Naive thymus-derived CD8-positive, alpha-beta T cell (primary cell): ENCODE measurements at places on chromosomes 6 and 20.

GRCh38 chr20:40702504-40702903 is 13.5 kb upstream of the MAFB start:
- DNase-seq = no peak

GRCh38 chr20:49905415-49906091 is 9.8 kb downstream of the SPATA2 start:
- DNase-seq = no peak

DNA sequence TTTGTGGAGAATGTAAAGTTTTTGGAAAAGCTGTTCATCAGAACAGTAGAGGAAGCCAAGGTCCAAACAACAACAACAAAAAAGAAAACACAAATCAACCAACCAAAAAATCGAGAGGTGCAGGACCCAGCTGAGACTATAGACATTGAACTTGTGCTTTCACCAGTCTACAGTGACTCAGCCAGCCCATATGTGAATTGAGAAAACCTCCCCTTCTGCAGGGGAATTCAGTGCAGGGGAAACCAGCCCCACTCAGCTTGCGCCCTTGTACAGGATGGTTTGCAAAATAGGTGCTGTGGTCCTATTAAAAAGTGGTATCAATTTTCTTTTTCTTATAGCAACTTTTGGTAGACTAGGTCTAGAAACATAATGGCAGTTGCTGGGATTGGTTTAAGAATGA is 21.3 kb downstream of the MLIP start:
- no peak for DNase-seq

DNA sequence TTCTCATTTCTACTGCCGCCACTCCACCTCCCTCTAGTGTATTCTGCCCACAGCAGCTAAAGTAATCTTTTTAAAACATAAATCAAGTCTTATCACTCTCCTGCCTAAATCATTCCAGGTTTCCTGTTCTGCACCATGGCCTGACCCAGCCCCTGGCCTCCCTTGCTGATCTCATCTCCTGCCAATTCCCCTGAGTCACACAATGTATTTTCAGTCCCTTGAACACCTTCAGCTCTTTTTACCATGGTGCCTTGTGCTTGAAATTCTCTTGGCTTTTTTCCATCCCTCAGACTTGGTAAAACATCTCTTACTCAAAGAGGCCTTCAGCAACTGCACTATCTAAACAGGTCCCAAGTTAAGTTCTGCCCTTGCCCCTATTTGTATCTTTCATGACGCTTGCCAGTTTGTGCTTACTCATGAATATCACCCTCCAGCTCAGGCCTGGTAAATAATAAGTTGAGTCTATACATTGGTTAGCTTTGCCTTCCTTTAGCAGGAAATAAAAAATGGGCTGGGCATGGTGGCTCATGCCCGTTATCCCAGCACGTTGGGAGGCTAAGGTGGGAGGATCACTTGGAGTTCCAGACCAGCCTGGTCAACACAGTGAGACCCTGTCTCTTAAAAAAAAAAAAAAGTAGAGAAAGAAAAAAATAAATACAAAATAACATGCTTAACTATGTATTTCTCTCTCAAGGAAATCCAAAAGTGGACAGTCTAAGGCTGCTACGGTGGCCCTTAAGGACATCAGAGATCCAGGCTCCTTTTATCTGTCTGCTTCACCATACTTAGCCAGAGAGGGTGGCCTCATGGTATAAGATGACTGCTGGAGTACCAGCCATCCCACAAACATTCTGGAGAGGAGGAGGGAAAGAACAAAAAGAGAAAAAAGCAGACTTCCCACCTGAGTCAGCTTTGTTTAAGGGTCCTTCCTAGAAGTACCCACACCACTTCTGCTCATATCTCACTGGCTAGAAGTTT is 62.2 kb downstream of the ARFGEF2 start:
- DNase-seq = no peak

DNA sequence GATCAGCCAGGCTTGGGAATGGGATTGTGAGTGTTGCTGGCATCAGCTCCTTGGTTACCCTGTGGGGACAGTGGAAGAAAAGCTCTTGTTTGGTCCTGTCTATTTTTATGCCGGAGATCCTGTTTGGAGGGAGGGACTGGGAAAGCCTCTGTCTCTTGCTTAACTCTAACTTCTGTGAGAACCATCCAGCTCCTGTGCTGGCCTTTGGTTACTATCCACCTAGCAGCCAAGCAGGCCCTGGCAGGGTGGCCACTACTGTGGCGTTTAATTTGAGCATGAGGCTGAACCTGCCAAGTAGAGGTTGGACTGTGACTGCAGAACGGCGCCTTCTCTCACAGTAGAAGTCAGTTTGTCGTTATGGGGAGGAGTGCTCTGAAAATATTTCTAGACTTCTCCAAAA is 193.3 kb downstream of the UTRN start:
- no peak for DNase-seq

DNA sequence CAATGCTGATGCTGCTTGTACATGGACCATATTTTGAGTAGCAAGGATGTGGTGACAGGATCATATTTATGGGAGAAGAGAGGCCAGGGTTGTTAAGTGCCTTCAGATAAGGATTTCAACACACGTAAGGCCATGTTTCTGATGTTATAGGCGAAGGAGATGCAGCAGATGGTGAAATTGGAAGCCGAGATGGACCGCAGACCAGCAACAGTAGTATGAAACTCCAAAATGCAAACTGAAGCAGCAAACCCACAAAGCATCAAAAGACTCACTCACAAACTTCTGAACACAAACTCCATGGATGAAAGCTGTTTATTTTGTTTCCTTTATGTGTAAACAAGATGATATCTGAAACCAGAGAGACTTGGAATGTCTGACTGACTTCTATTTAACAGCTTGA is 35.6 kb upstream of the LAMP5 start:
- no peak for DNase-seq

DNA sequence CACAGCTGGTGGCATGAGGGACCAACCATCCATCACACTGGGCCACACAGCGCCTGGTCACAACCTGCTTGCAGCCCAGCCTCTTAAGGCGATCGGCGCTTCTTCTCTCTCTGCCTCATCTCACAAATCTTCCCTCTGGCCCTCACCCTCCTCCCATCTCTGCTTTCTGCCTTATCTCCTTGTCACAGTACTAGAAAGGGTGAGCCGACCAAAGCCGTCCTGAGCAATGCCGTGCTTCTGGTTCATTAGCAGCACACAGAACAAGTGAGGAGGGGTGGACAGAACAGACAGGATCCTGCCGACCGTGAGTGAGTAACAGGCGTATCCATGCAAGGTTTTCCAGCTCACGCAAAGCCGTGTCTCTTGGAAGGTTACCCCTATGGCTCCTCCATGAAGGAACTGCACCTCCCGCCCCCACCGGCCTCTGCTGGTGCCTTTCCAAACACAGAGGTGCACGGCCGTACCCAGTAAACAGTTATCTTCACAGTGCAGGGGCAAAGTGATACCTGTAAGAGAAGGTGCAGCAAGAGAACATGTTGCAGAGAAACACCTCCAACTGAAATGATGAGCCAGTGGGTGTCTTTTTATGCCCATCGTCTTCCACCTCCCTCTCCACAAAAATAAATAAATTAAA is 331.7 kb downstream of the FARS2 start:
- DNase-seq = no peak

DNA sequence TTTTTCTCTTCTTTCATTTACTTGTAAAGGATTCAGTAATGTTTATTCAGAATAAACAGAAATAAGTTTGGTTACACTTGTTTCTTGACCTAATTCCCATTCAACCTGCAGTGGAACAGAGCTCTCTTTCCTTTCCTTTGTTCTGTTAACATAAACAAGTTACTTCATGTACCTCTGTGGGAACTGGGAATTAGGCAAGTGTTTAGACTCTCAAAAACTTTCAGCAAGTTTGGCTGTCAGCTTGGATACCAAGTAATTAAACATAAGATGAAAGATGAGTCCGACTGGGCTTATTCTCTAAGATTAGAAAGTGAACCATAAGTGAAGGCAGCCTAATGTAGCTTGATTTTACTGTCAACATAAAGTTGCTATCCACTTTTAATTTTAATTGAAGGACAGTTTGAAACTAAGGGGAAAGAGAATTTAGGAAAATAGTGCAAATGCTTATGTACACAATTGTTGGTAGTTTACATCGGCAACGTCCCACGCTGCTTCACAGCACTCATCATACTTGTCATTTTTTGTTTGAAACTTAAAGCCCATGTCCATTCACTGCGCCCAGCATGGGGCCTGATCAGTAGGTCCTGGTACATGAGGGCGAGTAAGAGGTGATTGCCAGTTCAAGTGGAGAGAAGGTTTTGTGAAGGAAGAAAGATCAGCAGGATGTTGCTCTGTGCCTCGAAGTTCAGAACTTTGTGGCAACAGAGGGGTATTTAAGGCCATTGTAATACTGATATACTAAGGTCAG is 113.0 kb downstream of the PLEKHG1 start:
- DNase-seq = no peak

DNA sequence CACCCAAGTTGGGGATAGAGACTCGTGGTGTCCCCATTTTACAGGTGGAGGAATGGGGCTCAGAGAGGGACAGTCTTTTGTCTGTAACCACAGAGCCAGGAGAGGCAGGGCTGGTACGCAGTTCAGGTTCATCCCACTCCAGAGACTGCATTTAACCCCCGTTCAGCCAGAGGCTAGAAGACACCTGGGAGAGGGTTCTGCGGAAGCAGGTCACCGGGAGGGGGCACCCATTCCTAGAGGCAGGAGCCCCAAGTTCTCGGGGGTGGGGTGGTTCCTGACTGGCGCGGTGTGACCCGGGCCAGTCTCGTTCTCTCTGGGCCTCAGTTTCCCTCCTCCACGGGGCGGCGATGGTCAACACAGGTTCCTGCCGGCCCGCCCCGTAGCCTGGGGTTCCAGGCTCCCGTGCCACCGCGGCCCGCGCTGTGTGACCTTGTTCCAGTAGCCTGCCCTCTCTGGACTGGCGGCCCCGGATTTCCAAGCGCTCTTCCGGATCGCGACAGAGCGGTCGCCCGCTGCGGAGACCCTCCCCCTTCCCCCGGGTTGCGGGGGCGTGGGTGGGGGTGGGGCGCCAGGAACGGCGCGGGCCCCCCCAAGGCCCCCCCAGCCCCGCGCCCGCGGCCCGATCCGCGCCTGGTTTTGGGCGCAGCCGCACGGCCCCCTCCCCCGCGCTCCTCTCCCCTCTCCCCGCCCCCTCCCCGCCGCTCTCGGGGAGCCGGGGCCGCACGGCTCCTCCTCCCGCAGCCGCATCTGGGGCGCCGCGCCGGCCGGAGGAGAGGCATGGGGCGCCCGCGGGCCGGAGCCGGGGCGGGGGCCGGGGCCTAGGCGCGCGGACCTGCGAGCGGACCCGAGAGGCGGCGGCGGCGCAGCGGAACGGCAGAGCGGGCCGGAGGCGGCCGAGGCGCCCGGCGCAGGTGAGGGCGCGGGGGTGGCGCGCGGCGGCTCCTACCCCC is at the start of gene DLGAP4:
DLGAP4 (plus strand) TSS at position 738 of the 950 bp plus-strand sequence. CDS start 125,379 bp downstream, outside the sequence.
- no peak for DNase-seq

- DNase-seq = no peak
Measured at GRCh38 chr6:162181111-162181510, 546.5 kb downstream of the PRKN start.

DNA sequence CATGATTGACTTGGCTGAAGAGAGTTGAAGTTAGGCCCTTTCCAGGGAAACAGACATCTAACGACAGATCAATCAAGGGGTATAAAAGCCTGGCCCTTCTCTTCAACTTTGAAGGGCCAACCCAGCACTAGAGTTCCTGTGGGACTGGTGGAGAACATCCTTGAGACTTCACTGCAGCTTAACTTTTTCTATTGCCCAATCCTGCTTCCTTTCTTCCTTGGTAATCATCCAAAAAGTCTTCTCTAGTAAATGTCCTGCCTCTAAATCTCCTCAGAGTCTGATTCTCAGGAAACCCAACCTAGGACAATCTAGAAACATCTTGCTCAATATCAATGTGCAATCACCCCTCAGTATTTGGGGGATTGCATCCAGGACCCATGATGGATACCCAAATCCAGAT is 1.9 kb downstream of the MKKS start:
- DNase-seq = no peak

GRCh38 chr6:38114976-38115625 is 295.6 kb downstream of the ZFAND3 start:
- DNase-seq = no peak

DNA sequence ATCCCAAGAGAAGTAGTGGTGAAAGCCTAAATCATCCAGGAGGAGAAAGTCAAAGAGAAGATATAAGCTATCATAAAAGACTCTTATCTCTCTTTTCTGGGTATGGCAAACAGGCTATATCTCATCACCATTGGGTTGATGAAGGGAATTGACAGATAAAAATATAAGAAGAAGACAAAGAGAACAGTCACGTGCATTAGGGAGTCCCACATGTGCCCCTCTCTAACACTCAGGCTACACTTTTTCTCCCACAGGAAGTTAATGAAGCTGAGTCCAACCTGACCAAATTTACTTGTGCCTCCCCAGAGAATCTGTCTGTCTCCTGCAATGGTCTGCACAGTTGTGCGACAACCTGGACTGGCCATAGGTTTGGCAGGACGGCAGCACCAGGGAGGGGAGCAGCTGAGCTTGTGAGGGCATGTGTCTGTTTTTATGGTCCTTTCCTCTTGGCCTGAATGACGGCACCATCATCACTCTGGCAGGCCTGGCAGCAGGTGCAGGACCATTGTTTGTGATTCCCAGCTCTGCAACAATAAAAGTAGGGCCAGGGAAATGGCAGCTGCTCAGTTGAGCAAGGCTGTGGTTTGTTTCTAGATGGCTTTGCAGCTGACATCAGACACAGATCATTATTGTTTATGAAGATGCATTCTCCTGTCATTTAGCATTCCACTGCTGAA is 144.5 kb upstream of the MCHR2 start:
- no peak for DNase-seq
